ENCODE measurements at places on chromosomes 7 and 10.

GRCh38 chr10:118735294-118735693, 19.5 kb downstream of the CACUL1 start:
- no peak for DNase-seq

DNA sequence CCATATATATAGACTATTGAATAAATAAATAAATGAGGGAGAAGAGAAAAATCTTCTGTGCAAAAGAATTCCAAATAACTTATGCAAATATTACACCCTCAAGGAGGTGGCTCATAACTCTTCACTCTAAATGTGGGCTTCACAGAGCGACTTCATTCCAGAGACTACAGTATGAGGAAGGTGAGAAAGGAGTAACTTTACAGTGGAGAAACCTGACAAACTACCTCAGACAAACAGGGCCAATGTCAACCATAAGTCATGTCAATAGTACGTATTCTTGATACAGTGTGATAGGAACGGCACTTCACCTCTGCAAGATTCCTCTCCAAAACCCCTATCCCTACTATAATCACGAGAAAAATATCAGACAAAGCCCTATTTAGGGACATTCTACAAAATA, 158.4 kb upstream of the NAMPT start:
- no peak for DNase-seq

DNA sequence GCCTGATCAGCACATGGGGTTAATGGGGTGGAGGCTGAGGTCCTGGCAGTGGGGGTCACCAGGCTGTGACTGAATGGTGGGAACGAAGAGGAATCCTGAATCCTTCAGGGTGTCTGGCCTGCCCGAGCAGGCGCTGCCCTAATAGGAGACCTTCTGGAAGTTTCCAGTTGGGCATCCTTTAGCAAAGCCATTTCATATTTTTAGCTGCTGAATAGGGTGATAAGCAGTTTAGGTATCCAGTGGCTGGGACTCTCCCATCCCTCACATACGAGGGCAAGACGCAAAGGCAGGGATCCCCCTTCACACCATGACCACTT, 159.3 kb downstream of the SH3PXD2A start:
- DNase-seq: peak; percentile 52

DNA sequence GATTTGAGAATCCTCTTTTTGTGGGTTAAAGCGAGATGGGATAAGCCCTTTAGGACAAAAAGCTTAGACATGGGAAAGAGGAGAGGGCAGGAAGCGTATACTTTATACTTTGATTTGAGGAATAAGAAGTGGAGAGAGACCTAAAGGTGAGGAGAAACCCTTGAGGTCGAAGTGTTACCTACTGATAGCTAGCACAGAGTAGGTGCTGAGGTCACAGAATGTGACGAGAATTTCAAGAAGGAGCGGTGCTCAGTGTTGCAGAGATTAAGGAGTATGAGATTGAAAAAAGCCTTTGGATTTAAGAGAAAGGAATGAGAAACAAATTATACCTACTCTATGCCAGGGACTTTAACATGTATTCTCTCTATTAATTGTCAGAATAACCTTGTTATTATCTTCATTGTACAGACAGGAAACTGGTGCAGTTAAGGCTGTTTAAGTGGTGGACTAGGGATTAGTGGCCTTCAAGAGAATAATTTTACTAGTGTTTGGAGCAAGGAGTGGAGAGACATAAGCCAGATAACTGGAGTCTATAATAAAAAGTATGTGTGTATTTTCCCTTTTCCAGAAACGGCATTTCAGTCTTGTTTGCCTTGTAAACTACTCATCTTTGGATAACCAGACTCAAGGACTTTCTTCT, 8.8 kb downstream of the CAPZA2 start:
- DNase-seq: no peak

- DNase-seq: no peak
These were observed 313.1 kb upstream of the SMIM30 start for GRCh38 chr7:113431406-113431805.

GRCh38 chr7:26369593-26369992, 77.9 kb downstream of the SNX10 start:
- DNase-seq: peak; percentile 80

GRCh38 chr10:43953672-43954071, 305.0 kb upstream of the ZNF32 start:
- DNase-seq: no peak

DNA sequence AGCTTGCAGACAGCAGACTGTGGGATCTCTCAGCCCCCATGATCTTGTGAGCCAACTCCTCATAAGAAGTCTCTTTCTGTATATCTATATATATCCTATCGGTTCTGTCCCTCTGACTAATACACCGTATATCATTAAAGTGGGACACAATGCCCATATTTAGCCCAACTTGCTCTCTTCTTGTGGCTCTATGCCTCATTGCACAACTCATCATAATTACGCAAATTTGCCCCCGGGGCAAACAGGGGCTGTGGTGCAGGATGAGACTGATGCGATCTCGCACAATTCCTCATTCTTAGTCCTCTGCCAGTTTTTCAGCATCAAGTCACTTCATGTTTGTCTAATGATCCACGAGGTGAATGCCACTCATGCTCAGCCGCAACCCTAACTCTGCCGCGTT, 183.2 kb downstream of the PRPF18 start:
- no peak for DNase-seq

DNA sequence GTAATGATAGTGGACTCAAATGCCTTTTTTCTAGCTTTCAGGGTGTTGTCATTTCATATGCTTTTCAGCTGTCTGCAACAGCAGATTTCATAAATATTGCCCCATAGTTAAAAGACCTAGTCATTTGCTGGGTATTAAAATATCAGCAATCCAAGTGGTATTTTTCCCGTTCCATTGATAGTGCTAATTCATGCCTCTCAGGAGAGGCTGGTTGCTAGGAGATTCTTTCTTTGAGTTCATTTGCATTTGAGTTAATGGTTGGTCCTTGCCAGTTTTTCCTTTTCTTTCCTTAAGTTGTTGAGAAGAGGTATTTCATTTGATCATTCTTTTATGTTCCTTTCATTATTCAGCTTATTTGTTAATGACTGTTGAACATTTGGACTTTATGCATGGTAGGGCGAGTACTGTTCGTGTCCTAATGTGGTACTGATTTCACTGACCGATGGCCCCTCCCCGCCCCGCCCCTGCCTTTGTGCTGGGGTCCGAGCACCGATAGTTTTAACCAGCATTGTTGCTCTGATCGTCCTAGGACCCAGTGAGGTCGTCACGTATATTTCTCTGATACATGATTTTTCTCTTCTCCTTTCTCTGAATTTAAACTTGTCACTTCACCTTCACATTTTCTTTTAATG, 128.6 kb downstream of the CCNY start:
- DNase-seq: no peak

DNA sequence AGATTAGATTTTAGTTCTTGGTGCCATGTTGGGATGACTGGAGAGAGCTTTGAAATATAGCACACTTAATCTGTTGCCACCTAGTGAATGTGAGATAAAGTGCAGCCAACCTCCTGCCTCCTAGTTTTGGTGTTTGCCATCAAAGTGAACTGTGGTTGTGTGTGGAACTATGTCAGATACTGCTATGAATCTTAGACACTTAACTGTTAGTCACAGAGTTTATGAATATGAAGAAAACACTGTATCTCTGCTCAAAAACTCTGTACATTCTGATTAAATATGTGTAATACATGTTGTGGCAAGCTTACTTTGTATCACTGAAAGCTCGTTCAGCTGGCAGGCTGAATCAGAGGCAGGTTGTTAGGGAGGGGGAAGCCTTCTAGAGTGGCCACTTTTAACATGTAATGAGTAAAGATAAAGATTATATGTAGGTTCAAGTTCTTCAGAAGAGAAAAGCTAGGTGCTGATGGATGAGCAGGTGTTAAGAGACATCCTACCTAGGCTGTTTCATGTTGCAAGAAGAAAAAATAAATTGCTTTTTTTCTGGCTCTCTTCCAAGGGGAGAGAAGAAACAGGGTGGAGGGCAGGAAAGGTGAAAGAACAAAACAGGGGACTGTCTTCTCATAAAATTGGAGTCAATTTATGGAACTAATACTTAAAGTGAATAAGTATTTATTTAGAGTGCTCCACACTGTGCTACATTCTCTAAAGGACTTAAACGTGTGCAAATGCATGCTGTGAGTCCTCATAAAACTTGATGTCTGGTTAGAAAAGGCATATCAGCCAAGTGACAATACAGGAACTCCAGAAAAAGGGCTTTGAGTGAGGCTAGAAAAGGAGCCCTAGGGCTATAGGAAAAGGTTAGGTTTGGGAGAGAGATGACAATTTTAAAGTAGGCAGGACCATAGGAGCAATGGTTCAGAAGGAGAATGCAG, 14.1 kb upstream of the LAMB1 start:
- DNase-seq: peak; percentile 63

DNA sequence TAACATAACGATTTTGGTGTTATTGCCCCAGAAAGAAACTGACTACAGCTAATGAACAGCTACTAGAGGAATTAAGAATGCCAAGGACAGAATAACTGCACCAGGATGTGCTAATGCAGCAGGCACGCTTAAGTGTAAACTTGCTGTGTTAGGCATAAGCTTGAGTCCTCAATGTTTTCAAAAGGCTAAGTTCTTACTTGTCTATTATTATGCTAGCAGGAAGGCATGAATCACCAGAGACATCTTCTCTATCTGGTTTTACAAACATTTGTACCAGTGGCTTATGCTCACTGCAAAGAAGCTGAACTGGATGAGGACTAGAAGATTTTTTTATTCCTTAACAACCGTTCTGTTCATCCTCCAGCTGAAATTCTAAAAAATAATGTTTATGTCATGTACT, 1035.3 kb downstream of the NRG3 start:
- DNase-seq: no peak

DNA sequence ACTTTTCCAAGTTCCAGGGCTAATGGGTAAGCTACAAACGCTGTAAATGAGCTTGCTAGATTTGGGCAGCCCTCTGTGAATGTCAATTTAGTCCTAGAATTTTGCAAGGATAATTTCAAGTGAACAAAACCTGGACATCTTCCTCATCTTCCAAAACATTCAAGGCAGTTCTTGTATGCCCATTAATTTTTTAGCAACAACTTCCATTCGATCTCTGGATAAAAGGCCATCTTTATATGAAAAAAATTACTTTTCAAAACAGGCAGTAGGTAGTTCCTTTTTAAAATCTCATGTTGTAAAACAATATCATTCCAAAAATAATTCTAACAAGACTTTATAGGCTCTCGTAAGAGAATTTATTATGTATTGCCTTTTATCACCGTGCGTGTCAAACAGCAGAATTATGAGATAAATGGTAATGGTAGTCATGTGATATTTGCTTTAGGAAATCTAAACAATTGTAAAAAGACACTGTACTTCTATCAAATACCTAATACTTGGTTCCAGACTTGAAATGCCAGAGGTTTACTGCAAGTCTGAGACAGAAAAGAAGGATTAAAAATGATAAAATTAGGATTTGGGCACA, 143.7 kb upstream of the NRP1 start:
- DNase-seq: no peak

DNA sequence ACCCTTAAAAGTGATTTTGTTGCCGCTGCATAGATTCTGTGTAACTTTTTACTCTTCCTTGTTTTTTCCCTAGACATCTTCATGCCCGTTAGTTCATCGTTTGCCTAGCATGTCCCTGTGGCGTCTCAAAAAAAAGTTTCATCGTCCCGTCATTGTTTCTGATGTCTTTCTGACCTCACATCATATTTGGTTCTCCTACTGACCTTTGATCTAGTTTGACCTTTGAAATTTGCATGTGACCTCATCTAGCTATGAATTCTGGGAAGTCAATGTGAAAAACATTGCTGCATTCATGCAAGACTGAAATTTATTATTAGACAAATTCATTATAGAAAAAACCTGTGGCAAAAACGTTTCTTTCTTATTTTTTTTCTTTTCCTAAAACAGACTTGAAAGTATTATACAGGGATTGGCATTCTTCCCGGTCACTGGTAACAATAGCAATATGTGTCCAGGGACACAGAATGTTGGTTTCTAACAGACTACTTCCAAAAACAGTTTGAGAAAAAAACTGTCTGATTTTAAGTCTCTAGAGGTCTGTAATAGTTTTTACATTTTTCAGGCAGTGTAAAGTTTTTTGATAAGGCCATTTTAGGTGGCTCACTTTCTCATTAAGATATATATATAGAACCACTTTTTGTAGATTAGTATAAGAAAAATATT, 280.9 kb downstream of the USP6NL start:
- DNase-seq: peak; percentile 69

DNA sequence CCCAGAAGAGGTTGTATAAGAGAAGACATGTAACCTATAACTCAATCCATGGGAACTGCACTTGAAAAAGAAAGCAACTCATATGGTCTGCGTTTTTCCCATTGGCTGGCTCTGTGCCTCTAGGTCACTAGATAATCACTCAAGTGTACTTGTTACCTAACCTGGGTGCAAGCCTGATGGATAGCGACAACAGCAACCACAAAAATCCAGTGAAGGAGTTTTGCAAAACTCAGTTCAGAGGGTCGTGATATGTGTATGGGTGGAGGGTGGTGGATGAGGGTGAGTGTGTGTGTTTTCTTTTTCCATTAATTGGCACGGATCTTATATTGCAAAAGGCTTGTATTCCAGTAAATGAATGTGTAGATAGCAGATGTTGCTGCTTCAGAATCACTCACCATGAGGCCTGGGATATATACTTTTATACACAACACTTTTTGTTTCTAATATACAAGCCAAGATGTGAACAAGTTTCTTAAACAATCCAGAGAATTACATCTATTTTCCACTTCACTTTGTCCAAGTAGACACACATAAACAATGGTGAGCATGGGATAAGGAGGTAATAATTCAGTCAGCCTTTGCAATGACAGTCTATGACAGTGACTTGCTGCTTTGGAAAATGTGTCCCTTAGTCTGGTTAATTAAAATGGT, 286.9 kb upstream of the DKK1 start:
- DNase-seq: no peak

GRCh38 chr10:118145256-118145655, 98.5 kb upstream of the RAB11FIP2 start:
- DNase-seq: no peak

GRCh38 chr10:117673230-117674010, 130.9 kb downstream of the EMX2 start:
- no peak for DNase-seq

GRCh38 chr7:148901178-148901577, 17.1 kb upstream of the EZH2 start:
- DNase-seq: no peak

GRCh38 chr7:156473476-156474240, 166.9 kb upstream of the RNF32 start:
- DNase-seq: peak; percentile 58

DNA sequence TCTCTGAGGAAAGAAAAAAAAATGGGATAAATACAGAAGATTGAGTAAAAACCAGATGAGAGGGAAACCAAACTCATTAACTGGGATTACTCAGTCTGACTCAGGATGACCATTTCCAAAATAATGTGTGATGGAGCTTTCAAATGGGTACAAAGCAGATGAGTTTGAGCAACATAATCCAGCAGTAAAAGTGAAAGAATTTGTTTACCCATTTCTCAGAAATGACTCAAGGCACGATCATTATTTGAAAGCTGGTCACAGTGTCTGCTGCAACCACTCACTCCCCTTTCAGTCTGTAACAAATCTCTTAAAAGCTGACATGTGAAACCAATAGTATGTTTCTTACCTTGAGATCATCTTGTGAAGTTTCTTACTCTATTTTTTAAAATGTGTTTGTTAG, 104.7 kb upstream of the KLF14 start:
- DNase-seq: peak; percentile 36

- no peak for DNase-seq
These were observed 148.9 kb downstream of the CELF2 start for GRCh38 chr10:11166550-11166949.

- DNase-seq: no peak
These were observed 254.8 kb upstream of the CTBP2 start for GRCh38 chr10:125415006-125415633.
